ENCODE measurements at places on chromosomes 6 and 20.

DNA sequence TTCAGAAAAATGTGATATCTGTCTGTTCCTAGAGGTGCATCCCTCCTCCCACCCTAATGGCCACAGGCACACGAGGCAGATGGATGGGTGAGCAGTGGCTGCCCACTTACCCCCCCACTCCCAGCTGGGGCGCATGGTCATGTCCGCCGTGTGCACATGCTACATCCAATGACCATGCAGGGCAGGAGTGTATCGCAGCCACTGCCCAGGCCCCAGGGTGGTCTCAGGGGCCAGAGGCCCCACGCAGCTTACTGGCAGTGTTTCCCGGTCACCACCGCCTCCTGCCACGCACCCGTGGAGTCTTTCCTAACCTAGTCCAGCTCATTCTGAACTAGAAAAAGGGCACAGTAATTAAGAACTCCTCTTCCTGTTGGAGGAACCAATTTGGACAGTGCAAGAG, 11.7 kb upstream of the HTR1B start:
- no peak for DNase-seq

DNA sequence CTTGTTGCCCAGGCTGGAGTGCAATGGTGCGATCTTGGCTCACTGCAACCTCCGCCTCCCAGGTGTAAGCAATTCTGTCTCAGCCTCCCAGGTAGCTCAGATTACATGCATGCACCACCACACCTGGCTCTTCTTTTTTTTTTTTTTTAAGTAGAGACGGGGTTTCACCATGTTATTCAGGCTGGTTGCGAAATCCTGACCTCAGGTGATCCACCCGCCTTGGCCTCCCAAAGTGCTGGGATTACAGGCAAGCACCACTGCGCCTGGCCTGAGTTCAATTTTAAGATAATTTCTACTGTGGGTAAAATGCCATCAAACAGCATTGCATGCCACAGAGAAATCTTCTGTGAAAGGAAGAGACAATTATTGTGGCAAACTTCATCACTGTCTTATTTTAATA, 633.1 kb downstream of the KIF16B start:
- no peak for DNase-seq

DNA sequence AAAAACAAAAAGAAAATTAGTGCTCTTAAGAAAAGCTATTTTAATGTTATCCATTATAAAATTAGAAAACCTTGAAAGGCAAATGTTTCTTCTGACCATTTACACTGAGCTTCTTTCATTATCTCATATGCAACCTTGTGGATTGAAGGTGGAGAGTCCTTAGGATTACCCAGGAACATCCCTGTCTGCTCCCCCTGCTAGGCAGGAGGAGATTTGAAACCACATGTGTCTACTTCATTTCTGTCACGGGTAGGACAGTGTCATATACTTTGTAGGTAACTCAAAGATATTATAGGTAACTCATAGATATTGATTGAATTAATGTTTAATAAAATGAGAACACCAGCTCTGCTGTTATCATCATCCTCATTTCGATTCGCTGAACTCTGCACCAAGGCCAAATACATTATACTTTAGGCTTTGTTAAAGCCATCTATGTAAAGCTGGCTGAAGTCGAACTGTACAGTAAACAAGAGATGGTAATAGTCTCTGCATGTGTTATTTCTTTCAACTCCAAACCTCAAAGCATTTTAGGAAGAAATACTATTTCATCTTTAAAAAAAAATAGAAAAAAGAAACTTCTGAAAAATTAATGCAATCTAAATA, 49.5 kb downstream of the HDAC2 start:
- no peak for DNase-seq

DNA sequence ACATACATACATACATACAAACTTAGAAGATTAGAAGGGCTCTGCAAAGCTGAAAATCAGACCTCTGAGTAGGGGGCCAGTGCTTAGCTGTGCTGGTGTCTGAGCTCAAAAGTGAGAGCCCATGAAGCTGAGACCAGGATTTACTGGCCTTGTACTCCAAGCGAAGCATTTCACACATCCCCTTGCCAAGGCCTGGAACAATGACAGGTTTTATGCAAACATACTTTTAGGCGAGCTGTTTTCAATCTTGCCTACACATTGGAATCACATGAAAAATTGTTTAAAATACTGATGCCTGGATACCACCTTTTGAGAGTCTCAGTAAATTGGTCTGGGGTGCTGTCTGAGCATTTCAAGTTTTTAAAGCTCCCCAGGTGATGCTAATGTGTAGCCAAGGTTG, 80.9 kb upstream of the SRSF6 start:
- no peak for DNase-seq

DNA sequence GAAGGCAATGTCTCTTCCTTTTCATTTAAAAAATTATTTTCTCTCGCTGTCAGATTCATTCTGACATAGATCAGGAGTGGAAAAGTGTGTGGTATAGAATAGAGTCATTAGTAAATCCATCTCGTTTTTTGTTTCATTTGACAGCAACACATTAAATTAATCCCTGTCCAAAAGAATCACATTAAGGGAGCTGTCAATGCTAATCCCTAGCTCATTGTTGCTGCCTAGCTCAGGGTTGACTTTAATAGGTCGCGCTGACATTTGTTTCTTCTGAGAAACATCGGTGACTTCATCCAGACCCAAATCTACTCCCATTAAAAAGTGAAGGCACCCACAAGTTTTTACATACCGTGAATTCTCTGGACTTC, 25.4 kb upstream of the MAP3K7 start:
- no peak for DNase-seq

- DNase-seq, result no peak
Measured at GRCh38 chr6:40791004-40791403, 203.8 kb upstream of the LRFN2 start.

DNA sequence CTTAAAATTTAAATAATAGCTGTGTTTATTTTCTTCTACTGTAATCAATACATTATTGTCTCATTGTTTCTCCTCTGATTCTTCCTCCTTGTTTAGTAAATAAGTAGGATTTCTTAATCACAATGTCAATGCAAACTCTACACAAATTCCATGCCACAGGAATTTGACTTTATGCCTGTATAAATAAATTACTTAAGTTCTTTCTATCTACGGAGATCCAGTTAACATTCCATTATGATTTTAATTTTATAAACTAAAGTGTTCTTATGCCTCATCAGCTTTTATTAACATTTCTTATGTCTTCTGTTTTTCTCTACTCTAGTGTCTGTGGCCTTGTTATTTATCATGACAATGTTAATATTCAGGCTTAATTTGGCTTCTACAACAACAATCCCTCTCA, 1169.2 kb downstream of the GRIK2 start:
- DNase-seq, result no peak

DNA sequence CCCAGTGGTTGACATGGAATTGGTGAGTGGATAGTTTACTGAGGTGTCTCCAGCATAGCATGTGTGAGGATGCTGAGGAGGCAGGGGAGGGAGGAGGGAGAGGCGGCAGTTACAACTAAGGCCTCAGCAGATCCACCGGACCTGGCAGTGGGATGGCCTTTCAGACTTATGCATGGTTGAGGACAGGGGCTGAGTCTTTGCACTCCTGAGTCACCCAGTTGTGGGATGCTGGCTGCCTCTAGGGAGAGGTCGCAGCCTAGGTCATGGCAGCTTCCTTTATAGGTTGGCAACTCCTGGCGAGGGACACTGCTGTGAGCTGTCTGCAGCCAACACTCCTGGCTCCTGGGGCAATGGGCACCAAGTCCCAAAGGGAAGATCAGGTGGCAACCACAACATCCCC, 380.3 kb downstream of the PREX1 start:
- DNase-seq, result no peak

GRCh38 chr6:135703007-135703406, 148.5 kb upstream of the PDE7B start:
- no peak for DNase-seq

- no peak for DNase-seq
Measured at GRCh38 chr20:15191082-15191723, 853.8 kb upstream of the FLRT3 start.

- DNase-seq, result no peak
Measured at GRCh38 chr6:111242452-111242851, 155.1 kb downstream of the SLC16A10 start.

- no peak for DNase-seq
Measured at GRCh38 chr6:54193560-54193959, 82.3 kb downstream of the MLIP start.

DNA sequence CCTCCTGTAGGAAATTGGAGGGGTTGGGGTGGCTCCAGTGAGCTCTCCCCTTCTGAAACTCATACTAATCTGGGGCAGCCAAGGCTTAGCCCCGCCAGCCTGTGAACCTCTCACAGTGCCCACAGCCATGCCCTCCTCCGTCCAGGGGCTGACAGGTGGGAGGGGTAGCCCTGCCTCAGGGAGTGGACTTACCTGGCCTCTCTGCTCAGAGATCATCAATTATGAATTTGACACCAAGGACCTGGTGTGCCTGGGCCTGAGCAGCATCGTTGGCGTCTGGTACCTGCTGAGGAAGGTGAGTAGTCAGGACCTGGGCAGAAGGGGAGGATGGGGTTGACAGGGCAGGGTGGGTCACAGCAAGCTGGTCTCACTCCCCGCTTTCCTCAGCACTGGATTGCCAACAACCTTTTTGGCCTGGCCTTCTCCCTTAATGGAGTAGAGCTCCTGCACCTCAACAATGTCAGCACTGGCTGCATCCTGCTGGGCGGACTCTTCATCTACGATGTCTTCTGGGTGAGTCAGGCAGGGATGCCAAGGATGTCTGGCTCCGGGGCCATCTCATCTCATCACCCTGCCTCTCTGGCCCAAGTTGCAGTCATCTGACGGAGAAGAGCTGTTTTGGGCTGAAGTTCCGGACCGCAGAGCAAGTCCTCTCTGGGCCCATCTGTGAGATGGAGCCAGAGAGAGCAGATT, 34.7 kb downstream of the HM13 start:
- DNase-seq, result no peak

All from stimulated activated CD8-positive, alpha-beta memory T cell treated with anti-CD3 and anti-CD28 coated beads, Interleukin-7, amount 100 ng/mL, for 24 hours (primary cell).